NAMALWA (cell line): ENCODE measurements at places on chromosomes 4 and X.

- DNase-seq: no peak
These were observed 367.2 kb downstream of the AFF2 start for GRCh38 chrX:148867596-148867995.

- no peak for DNase-seq
These were observed 15.9 kb downstream of the ACOT9 start for GRCh38 chrX:23727206-23727605.

DNA sequence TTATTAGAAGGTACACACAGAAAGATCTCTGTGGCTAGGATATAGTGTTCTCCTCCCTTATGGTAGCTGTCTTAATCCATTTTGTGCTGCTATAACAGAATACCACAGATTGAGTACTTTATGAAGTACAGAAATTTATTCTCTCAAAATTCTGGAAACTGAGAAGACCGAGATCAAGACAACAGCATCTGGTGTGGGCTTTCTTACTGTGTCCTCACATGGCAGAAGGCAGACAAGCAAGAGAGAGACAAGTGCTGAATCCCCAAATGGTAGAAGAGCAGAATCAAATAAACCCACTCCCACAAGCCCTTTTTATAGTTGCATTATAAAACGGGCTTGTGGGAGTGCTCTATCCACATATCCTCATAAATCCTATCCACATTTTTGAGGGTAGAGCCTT, 373.1 kb downstream of the GABRG1 start:
- DNase-seq: no peak

GRCh38 chr4:25493466-25493865, 116.4 kb downstream of the ANAPC4 start:
- no peak for DNase-seq

DNA sequence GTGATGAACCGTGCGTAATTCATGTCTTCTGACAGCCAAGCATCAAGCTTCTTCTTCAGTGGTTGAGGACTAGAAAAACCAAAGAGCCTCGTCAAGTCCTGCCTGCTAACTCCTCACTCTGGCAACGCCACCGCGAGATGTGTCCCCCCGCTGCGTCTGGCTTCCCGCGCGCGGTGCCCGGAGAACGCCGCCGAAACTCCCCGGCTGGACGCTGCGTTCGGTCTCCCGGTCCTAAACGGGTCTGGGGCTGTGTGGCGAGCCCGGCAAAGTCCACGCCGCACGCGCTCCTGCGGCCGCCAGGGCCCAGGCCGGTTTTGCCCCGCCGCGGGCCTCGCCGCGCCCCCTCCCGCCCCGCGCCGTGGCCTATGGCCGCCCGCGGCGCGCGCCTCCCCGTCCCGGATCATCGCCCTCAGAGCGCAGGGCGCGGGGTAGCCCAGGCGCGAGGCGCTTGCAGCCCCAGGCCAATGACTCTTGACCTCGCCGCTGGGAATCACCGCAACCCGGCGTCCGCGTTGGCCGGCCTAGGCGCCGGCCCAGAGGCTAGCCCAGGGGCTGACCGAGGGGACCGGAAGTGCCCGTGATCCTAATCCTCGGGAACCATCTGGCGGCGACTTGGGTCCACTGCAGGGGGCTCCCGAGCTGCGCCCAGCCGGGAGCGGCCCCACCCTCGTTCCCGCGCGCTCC, at the start of gene AADAT:
AADAT (minus strand) TSS at position 289 of the 684 bp plus-strand sequence; CDS start at position 23, 266 bp downstream.
- DNase-seq: no peak

- no peak for DNase-seq
These were observed 448.9 kb downstream of the FSTL5 start for GRCh38 chr4:161714931-161715330.

DNA sequence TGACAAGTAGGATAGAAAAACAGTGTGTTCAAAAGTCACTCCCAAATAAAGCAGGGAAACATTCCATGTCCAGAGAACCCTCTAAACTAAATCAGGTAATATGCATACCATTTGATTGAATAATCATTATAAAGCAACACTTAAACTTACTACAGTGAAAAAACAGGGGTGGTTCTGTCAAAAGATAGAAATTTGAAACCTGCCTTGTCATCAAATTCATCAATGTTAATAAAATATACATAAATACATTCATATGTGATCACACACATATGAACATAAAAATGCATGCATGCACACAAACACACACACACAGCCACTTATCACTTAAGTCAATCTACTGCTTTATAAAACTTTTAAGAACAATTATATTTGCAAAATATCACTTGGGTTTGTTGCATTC, 485.8 kb upstream of the TECRL start:
- no peak for DNase-seq

DNA sequence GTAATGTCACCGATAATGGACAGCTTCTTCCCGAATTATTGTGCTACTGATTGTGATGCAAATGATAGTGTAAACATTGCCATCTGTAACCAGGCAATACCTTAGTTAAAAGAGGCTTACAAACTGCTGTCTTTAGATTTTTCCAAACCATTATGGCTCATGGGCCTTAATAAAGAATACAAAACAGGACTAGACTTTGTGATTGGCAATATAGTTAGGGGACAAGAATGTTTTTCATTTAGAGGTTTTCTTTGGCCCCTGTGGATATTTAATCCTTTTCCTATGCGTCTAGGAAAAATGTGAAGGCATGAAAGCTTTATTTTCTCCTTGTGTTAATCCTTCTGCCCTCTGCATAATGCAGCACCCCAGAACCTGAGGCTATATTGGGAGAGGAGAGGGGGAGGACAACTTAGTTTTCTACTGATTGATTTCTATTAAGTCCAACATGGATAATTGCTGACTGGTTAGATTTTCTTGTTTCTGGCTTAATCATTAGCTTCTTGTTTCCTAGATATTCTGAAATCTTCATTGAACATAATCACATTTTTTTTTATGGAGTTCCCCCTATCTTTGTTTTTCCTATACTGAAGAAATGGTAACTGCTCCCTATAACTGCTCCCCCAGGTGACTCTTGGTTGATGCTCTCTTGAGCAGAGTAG, 1.9 kb downstream of the PRPS1 start:
- no peak for DNase-seq

- no peak for DNase-seq
These were observed 529.2 kb downstream of the INPP4B start for GRCh38 chr4:142316913-142317312.

DNA sequence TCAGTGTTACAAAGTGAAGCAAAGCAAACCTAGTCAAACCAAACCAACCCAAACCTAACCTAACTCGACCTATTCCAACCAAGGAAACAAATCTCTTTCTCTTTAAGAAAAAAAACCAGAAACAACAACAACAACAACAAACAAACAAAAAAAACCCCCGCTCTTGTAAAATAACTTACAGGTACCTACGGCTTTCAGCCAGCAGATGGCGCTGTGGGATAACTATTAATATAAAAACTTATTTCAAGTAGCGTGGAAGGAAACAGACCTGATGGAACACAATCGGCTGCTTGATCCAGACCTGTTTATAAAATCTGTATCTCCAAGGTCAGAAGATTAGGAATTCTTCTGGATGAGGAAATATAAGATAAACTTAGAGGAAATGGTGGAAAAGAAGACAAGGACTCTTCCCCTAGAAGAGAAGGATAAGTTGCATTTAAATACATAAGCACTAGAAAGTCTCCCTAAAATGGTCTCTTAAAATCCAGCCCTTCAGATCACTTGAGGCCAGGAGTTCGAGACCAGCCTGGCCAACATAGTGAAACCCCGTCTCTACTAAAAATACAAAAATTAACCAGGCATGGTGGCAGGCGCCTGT, 34.4 kb upstream of the CDKL5 start:
- DNase-seq: peak; percentile 65

GRCh38 chrX:80216086-80216485, 201.5 kb downstream of the TBX22 start:
- no peak for DNase-seq

- DNase-seq: no peak
These were observed 289.3 kb upstream of the PABPC4L start for GRCh38 chr4:134490863-134491262.

- DNase-seq: no peak
These were observed 43.2 kb downstream of the SCFD2 start for GRCh38 chr4:53322696-53323095.

DNA sequence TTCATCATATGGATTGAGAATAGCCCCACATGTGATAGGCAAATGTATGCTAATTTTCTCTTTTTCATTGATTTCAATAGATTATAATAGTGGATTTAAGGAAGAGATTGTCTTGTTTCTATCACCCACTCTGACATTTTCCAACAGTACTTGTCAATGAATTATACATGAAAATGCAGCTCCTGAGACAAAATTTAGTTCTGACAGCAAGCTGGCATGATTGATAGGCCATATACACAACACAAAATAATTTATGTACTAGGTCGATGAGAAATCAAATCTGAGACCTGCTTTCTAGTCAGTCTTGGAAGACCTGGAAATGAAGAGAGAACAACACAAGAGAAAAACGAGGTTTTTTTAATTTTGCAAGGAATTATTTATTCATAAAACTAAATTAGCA, 118.0 kb upstream of the MYOZ2 start:
- no peak for DNase-seq

GRCh38 chr4:60934566-60935295, 265.4 kb upstream of the ADGRL3 start:
- DNase-seq: no peak

GRCh38 chrX:135383249-135383648, 38.5 kb upstream of the SMIM10L2A start:
- no peak for DNase-seq

- DNase-seq: no peak
These were observed 160.1 kb upstream of the FSTL5 start for GRCh38 chr4:162323919-162324318.

DNA sequence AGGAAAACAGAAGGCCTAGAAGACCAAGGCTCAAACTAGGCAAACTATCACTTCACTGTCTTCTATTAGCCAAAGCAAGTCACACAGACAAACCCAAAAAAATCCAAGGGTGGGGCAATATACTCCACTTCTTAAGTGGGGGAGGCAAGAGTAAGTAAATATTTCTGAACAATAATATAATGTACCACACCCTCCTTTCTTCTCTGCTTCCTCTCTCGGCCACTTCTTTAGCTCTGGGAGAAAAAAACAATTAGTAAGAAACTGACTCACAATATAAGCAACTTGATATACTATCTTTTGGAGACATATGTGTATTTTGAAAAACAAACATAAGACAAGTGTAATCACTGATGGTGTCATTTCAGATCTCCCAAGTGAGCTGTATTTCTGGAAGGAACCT, 14.8 kb downstream of the DCAF8L1 start:
- no peak for DNase-seq

DNA sequence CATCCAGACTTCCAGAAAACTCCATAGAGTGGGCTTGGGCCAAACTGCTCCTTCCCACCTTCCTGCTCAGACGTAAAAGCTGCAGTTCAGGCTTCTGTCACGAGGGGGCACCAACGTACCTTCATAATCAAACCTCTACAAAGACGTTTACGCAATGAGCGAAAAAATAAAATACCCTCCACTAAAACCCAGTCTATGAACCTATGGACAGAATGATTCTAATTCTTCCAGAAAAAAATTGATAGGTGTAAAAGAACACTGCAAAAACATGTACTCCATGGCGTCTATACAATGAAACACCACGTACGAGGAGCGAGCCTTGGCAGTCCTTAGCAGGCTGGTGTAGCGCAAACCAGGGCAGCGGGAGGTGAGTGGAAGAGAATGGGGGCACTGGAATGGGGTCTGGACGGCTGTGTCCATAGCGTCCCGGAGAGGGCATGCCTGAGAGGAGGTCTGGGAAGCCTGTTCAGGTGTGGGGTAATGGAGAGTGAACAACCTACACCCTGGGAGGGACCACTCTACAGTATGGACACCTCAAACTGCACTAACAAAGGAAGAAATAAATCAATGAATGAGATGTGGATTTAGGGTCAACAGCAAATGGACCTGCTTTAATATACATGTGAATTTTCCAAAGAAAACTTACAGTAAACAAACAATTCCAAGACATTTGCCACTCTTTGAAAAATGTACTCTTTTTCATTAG, 14.4 kb upstream of the RAB40A start:
- DNase-seq: peak; percentile 65

DNA sequence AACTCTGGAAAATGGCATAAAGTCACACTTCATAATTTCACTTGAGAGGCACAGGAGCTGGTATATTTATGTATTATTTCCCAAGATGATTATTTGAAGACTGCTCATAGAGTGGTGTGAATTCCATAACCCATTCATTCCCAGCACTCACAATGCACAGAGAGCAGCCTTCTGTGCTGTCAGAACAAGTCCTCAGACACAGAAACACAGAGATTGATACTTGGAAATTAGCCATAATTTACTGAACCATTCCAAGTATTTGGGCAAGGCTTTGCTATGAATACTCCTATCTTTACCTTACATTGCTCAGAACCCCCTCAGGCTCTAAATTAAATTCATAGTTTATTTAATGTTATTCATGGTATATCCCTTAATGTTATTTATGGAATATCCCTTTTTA, 53.6 kb downstream of the PABPC4L start:
- no peak for DNase-seq

DNA sequence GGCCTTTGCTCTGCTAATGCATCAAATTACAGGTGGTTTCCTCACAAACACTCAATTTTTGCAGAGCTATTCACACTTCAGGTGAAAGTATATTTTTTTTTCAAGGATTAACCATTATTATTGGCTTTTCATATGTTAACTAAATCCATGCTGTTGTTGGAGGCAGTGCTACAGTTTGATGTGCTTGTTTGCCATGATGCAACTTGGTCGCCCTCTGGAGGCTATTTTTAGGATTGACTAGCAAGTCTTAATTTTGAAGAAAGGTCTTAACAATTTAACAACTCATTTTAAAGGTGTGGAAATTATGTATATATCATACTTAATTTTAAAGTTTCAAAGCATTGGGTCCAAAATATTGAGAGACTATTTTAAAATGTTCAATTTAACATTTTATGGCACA, 168.8 kb upstream of the FAM47A start:
- peak; percentile 52 for DNase-seq

DNA sequence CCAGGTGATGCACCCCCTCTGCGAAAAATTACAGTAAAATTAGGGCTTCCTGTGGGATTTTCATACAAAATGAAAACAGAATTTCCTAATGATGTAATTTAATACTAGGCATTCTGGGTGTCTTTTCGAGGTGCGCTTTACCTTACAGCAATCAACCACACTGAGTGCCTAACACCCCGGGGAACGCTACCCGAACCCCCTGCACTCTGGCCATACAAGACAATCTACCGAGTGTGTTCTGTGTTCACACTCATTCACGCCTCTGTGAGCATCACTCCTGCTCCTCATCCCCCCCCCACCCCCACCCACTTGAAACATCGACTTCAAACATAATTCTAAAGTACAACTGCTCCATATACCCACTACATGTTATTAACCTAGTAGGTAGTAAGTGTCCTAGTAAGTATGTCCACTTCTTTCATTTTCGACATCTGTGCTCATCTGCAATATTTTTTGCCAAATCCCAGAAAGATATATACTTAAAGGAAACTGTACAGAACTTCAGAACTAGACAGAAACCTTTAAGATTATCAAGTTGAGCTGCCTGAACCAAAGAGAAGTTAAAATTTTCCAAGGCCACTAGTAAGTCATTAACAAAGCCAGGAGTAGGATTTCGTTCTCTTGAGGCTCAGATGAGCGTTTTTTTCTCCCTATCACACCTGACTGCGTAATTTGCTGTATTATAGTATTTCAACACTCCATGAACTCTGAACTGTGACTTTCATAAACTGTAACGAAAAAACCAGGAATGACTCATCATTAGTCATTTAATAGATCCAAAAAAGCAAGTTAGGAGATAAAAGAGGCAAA, 80.0 kb downstream of the FAT1 start:
- DNase-seq: no peak
